ENCODE measurements at places on chromosomes 7 and 10.

DNA sequence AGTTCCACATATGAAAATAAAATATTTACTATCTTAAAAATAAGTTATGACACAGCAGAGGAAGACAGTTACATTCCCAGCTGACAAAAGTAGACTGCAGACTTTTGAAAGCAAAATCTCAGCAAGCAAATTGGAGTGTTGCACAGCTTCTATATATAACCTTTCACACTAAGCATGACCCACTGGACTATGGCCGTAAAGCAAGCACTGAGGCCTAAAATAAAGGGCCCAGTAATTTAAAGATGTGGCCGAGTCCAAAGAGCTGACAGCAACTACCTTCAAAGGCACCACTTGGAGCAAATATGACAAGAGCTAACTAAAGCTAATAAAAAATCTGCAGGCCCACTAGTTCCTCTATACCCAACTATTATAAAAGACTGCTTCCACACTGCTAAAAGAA lies 6.5 kb downstream of the GDI2 start:
- DNase-seq: no peak

DNA sequence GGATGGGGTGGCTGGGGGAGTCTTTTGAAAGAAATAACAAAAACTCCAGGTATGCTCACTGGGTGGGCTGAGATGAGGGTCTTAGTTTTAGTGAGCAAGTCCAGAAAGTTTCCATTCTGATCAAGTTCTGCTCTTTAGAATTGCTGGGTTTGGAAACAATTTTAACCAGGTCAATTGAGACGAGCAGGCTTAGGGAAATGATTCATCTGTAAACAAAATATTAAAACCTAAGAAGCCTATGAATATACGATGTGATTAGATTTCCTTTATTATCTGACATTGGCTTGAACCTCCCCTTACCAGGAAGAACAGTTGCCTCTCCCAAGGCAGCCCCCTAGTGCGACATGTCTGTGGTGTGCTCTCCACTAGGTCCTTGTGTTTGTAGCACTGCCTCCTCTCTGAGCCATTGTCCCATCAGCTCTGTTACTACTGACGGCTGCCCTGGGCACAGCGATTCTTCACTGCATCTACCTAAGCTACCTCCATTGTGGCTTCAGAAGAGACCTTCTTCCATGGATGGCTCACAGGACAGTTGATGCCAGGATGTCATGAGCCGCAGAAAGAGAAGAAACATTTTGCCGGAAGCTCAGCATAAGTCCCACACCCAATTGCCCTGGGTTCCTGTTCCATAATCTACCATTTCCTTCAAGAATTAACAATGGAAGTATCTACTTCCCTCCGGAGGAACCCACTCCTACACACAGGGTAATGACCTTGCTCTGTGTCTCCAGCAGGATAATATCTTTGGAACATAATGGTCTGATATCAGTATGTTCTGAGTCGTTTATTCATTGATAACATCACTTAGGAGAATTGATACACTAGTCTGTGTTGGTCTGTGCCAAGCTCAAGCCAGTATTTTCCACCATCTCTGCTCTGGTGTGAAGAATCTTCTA lies 95.1 kb upstream of the ITGB1 start:
- DNase-seq: no peak

- DNase-seq: no peak
Measured at GRCh38 chr7:32516551-32517100, 21.3 kb downstream of the AVL9 start.

GRCh38 chr10:96814264-96814663 lies 17.8 kb upstream of the LCOR start:
- DNase-seq: no peak

- DNase-seq: no peak
Measured at GRCh38 chr7:33517191-33517590, 387.8 kb downstream of the BBS9 start.

- no peak for DNase-seq
Measured at GRCh38 chr10:32036922-32037321, 19.3 kb downstream of the KIF5B start.

- DNase-seq: no peak
Measured at GRCh38 chr7:151808400-151809145, 68.3 kb downstream of the PRKAG2 start.

DNA sequence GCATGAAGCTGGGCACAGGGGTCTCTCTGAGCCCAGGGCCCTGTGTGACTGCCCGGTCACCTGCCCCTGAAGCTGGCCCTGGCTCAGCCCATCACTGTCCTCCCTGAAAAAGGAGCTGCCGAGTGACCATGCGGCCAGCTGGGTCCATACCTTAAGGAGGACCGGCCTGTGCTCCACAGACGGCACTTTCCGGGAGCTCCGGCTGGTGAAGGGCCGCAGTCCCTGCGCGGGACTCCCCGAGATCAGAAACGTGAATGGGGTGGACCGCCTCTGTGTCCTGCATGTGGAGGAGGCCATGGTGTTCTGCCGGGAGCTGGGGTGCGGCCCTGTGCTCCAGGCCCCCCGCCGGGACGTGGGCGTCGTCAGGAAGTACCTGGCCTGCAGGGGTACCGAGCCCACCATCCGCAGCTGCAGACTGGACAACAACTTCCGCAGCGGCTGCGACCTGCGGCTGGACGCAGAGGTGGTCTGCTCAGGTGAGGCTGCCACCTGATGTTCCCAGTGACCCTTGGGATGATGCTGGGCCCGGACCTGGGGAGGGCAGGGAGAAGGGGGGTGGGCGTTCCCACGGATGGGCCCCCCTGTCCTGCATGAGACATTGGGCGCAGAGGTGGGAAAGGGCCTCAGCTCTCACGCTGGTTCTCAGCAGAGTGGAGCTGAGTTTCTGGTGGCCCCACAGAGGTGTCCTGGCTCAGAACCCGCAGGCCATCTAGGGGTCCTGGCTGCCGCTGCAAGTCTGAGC lies 3.5 kb downstream of the SCART1 start:
- DNase-seq: no peak

All from stimulated activated CD4-positive, alpha-beta T cell treated with anti-CD3 and anti-CD28 coated beads, Interleukin-1b, Interleukin-23, amount 100 ng/mL, for 48 hours (primary cell).